NB4 (cell line): ENCODE measurements at places on chromosomes 1 and 21.

- DNase-seq = no peak
Observed at GRCh38 chr1:234072793-234073192, 168.3 kb downstream of the SLC35F3 start.

DNA sequence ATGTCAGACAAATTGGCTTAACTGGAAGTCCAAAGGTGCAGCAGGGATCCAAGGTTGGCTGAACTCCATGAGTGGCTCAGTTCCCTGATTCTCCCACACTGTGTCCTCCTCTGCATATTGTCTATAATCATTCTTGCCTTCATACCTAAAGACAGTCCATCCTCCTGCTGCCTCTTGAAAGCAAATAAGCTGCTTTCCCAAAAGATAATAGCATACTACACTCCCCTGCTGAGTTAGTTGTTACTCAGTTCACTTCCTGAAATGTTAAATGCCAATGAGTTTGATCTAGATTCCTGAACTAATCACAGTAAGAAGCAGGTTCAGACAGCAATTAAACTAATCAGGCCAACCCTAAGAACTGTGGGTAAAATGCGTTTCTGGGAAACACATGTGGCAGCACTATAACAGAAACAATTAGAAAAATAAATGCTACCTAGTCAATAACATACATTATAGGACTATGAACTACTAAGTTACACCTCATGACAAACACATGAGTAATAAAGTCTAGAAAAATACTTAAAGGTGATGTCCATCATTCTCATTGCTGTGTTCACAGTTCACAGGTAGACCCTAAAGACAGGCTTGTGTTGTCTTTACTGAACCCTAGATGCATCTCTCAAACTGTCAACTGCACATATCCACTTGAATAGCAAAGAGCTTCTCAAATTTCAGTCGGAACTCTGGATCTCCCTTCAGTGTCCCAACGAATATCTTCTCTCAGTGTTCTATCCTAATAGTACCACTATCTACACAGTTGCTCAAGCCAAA lies 50.8 kb upstream of the BOLA1 start:
- DNase-seq = peak; percentile 34

GRCh38 chr1:30901798-30902581 lies 6.6 kb downstream of the SDC3 start:
- DNase-seq = no peak

- no peak for DNase-seq
Observed at GRCh38 chr21:36347278-36347961, 27.4 kb downstream of the MORC3 start.

- DNase-seq = no peak
Observed at GRCh38 chr21:14312871-14313270, 70.1 kb downstream of the HSPA13 start.

DNA sequence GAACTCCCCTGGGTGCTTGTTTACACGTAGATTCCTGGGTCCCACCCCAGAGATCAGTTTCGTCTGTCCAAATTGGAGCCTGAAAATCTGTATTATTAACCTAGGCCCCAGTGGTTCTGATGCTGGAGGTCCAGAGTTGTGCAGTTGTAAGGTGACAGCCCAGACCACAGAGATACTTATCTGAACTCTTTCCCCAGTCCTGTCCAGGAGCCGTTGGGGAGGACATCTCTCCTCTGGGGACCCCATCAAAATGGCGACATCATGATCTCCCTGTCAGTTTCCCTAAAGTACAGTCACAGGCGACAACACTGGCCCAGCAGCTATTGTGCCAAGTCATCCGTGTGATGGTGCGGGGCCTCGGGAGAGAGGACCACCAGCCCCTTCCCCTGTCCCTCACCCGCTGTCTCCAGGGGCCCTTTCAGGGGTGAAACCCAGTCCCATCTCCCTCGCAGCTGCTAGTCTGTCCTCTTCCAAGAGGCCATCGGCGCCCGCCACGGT lies 749 bp upstream of the EFHD2 start:
- peak; percentile 36 for DNase-seq

DNA sequence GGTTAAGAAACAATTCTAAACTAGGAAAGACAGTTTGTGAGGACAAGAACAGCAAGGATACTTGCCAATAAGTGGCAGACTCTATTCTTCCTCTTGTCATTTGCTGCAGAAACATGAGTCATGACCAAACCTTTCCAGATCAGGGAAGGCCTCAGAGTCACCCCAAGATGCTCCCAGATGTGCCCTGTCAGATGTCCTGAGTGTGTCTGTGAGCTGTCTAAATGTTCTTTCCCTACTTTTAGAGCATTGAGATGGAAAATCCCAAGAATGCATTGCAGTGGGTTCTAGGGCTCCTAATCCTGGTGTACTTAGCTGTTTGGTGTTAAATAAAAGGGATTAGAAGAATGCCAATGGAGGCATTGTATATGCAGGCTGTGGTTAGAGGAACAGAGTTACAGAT lies 57.5 kb upstream of the KIAA0040 start:
- DNase-seq = no peak

- DNase-seq = no peak
Observed at GRCh38 chr21:39976800-39977199, 109.6 kb downstream of the PCP4 start.

- no peak for DNase-seq
Observed at GRCh38 chr1:87785386-87785785, 456.7 kb downstream of the LMO4 start.

GRCh38 chr1:24857507-24858133 lies 72.5 kb downstream of the RUNX3 start:
- peak; percentile 48 for DNase-seq

DNA sequence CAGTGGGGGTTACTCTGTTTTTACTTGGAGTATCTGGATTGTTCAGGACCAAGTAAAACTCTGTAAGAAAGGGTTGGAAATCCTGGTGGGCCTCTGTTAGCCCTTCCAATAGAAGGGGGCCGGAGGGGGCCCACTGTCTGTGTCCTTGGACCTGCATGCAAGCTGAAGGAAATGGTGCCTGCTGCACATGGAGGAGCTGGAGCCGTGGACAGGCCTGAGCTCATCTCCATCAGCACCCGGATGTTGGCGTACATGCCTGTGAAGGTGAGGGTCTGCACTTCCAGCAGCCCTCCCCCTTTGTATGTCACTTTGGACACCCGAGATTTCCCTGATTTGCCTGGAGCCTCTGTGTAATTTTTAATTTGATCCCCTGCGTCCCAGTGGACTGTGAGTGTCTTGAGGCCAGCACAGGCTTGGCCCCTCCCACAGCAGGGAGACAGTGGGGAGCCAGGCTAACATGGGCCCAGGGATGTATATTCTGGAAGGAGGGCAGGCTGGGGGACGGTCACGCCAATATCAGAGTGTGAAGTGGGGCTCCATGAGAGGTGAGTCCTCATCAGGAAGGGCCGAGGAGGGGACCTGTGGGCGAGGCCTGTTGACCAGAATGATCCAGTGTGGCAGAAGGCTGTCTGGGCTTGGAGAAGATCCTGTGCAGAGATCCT lies 16.8 kb downstream of the GALNT2 start:
- no peak for DNase-seq
